ENCODE measurements at places on chromosomes 12 and 14.

DNA sequence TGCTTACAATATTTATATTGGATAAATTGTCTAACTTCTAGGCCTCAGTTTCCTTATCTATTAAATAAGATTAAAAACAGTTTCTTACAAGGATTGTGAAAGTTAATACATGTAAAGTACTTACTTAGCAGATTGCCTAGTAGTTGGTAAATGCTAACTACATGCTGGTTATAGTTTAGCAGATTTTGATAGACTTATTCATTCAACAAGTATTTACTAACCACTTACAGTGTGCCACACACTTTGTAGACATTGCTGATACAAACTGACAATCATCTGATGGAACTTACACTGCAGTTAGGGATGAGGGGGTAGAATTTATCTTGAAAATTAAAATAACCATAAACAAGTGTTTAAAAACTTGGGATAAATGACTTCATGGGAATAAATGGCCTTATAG is 50.4 kb downstream of the ARID2 start:
- DNase-seq: no peak
- no peak overlapping the region for H3K27ac ChIP-seq
- no peak overlapping the region for H3K4me3 ChIP-seq
- no peaks in the 10 kb centered on the region for H3K27me3 ChIP-seq

- no peaks in the 10 kb centered on the region for H3K36me3 ChIP-seq
- no peaks in the 10 kb centered on the region for H3K27me3 ChIP-seq
- no peak overlapping the region for H3K27ac ChIP-seq
- no peak for DNase-seq
- H3K4me1 ChIP-seq: no peaks in the 10 kb centered on the region
Measured at GRCh38 chr14:89175881-89176799, 240.9 kb downstream of the FOXN3 start.

- no peaks in the 10 kb centered on the region for H3K27me3 ChIP-seq
- no peak overlapping the region for H3K4me3 ChIP-seq
- DNase-seq: no peak
- H3K4me1 ChIP-seq: no peaks in the 10 kb centered on the region
Measured at GRCh38 chr12:73867147-73867546, 670.5 kb upstream of the ATXN7L3B start.

DNA sequence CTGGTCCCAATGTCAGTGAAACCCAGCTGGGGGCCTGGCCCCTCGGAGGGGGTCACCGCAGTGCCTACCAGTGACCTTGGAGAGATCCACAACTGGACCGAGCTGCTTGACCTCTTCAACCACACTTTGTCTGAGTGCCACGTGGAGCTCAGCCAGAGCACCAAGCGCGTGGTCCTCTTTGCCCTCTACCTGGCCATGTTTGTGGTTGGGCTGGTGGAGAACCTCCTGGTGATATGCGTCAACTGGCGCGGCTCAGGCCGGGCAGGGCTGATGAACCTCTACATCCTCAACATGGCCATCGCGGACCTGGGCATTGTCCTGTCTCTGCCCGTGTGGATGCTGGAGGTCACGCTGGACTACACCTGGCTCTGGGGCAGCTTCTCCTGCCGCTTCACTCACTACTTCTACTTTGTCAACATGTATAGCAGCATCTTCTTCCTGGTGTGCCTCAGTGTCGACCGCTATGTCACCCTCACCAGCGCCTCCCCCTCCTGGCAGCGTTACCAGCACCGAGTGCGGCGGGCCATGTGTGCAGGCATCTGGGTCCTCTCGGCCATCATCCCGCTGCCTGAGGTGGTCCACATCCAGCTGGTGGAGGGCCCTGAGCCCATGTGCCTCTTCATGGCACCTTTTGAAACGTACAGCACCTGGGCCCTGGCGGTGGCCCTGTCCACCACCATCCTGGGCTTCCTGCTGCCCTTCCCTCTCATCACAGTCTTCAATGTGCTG is 11.0 kb downstream of the ZBTB39 start:
- no peak for DNase-seq
- peaks cover 21% of the 10 kb centered on the region for H3K4me1 ChIP-seq
- H3K36me3 ChIP-seq: no peaks in the 10 kb centered on the region
- H3K27ac ChIP-seq: no peak overlapping the region

DNA sequence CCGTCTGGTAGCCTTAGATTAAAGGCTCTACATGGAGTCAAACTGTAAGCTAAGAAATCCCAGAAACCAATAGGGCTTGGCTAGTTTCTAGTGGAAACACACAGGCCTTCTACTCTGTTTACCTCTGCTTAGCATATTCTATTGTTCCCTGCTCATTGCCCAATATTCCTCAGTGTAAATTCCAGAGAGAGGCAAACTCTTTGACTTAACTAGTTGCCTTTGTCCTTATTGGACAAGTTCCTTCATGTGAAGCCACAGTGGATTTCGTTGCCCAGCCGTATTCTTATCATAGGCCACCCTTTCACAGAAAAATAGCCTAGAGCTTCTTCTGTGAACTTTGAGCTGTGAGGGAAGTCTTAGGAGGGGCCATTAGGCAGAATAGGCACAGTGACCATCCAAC is 186.1 kb downstream of the PLCZ1 start:
- no peak overlapping the region for H3K4me3 ChIP-seq
- H3K27me3 ChIP-seq: no peaks in the 10 kb centered on the region
- DNase-seq: no peak
- H3K27ac ChIP-seq: no peak overlapping the region
- no peaks in the 10 kb centered on the region for H3K4me1 ChIP-seq
- no peaks in the 10 kb centered on the region for H3K36me3 ChIP-seq

GRCh38 chr14:85380881-85381280 is 149.1 kb upstream of the FLRT2 start:
- no peak overlapping the region for H3K27ac ChIP-seq
- no peaks in the 10 kb centered on the region for H3K27me3 ChIP-seq
- no peak for DNase-seq

GRCh38 chr12:5272018-5272785 is 159.7 kb upstream of the NTF3 start:
- H3K27me3 ChIP-seq: no peaks in the 10 kb centered on the region
- no peak overlapping the region for H3K4me3 ChIP-seq
- no peak overlapping the region for H3K27ac ChIP-seq

- no peak for DNase-seq
- H3K27me3 ChIP-seq: no peaks in the 10 kb centered on the region
- H3K36me3 ChIP-seq: no peaks in the 10 kb centered on the region
- no peak overlapping the region for H3K27ac ChIP-seq
Measured at GRCh38 chr12:38155020-38155395, 161.6 kb upstream of the ALG10B start.

DNA sequence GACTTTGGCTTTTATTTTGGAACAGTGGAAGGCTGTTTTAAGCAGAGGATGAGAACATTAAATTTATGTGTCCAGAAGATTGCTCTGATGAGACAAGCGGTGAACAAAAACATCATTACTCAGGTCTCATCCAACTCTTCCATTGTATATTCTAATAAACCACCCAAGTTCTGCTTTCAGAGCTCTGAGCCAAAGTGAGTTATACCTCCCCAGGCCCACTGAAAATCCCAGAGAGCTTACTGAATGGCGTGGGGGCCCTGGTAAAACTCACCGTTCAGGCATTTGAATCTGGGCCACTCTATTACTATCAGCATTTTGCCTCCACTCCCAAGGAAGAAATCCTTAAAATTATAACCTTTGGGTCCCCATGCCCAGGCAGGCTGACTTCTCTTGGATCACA is 122.0 kb upstream of the HIF1A start:
- no peak for DNase-seq
- H3K27ac ChIP-seq: peak overlapping the region; percentile 79
- H3K27me3 ChIP-seq: no peaks in the 10 kb centered on the region
- peaks cover 43% of the 10 kb centered on the region for H3K4me1 ChIP-seq
- H3K4me3 ChIP-seq: no peak overlapping the region

GRCh38 chr12:10113075-10113474 is 14.3 kb upstream of the CLEC1A start:
- H3K36me3 ChIP-seq: no peaks in the 10 kb centered on the region
- no peak overlapping the region for H3K27ac ChIP-seq
- no peak overlapping the region for H3K4me3 ChIP-seq
- no peaks in the 10 kb centered on the region for H3K27me3 ChIP-seq
- no peaks in the 10 kb centered on the region for H3K4me1 ChIP-seq
- no peak for DNase-seq

DNA sequence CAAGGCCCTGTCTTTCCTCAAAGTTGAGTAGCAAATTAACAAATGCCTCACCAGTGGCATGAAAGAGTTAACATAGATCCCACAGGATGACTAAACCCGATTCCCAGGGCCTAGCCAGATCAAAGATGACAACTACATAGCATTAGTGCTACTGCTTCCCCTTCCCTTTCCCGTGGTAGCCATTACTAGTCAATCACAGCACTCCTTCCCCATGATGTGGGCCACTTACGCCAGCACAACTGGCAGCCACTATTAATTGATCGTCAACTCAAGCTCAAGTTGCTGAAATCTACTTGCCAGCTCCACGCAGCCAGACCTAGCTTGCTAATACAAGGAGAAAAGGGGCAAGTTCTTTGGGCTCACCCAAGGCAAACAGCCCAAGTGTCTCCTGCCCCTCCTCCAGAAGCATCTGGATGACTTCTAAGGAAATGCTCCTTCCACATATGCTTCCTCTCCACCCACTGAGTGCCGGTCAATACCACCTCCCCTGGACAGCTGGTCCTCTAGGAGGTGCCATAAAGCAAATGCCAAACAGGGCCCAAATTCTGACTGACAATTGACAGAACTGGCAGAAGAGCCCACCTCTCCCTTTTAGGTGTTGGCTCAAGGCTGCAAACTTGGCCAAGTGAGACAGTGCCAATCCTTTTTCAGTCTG is 72.6 kb downstream of the NUAK1 start:
- no peaks in the 10 kb centered on the region for H3K4me1 ChIP-seq
- H3K27me3 ChIP-seq: no peaks in the 10 kb centered on the region
- no peak overlapping the region for H3K27ac ChIP-seq
- DNase-seq: no peak
- no peak overlapping the region for H3K4me3 ChIP-seq

DNA sequence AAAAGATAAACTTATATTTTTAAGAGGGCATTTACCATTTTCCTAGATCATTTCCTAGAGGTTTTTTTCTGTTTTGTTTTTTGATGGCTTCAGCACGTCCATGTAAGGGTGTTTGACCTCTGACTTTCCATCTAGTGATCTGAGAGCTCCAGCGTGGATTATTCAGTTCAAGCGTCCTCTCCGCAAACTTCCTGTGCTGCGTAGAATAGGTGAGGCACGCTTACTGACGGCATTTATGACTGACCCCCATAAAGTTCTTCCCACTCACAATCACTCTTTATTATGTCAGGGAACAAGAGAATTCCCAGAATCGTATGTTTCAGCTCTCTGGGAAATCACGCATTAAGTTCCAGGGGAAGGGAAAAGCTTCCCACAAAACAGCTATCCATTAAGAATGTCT is 16.4 kb downstream of the CCDC92 start:
- H3K27ac ChIP-seq: no peak overlapping the region
- no peaks in the 10 kb centered on the region for H3K36me3 ChIP-seq
- no peak overlapping the region for H3K4me3 ChIP-seq
- no peaks in the 10 kb centered on the region for H3K27me3 ChIP-seq
- no peaks in the 10 kb centered on the region for H3K4me1 ChIP-seq
- DNase-seq: no peak

GRCh38 chr14:21258005-21258888 is 11.0 kb downstream of the HNRNPC start:
- no peak for DNase-seq
- no peak overlapping the region for H3K4me3 ChIP-seq
- H3K36me3 ChIP-seq: peaks cover 67% of the 10 kb centered on the region
- no peaks in the 10 kb centered on the region for H3K27me3 ChIP-seq
- H3K27ac ChIP-seq: no peak overlapping the region

DNA sequence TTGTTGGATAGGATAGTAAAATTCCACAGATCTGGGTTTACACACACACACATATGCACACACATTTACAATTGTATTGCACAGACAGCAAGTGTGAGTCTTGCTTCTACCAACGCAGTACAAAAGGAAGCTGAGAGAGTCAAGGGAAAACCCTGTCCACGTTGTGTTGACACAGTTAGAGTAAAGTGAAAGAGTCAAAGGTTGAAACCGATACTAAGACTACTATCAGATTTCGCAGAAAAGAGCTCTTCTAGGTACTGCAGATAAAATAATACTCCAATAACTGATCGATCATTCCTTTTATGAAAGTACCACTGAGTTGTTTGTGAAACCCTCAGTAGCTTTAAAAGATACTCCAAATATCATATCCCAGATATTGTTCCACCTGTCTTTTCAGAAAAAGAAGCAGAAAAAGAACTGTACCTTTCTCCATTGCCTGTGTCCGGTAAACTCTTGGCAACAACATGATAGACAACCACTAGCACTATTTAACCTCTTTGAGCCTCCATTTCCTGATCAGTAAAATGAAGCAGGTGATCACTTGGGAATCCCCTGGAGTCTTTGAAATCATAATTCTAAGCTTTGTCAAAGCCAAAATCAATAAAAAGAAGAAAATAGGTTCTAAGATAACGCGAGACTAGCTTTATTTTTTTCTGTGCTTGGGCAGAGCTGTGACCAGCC is 224.6 kb upstream of the FOXN3 start:
- no peaks in the 10 kb centered on the region for H3K4me1 ChIP-seq
- no peaks in the 10 kb centered on the region for H3K36me3 ChIP-seq
- no peak overlapping the region for H3K27ac ChIP-seq
- no peak overlapping the region for H3K4me3 ChIP-seq
- no peaks in the 10 kb centered on the region for H3K27me3 ChIP-seq

GRCh38 chr14:75301666-75302325 is 23.2 kb downstream of the FOS start:
- H3K36me3 ChIP-seq: no peaks in the 10 kb centered on the region
- peak; percentile 61 for DNase-seq
- no peaks in the 10 kb centered on the region for H3K27me3 ChIP-seq
- peaks cover 18% of the 10 kb centered on the region for H3K4me1 ChIP-seq

GRCh38 chr12:96687719-96688118 is 198.3 kb downstream of the CFAP54 start:
- no peaks in the 10 kb centered on the region for H3K4me1 ChIP-seq
- no peaks in the 10 kb centered on the region for H3K27me3 ChIP-seq
- no peak for DNase-seq
- H3K27ac ChIP-seq: no peak overlapping the region

DNA sequence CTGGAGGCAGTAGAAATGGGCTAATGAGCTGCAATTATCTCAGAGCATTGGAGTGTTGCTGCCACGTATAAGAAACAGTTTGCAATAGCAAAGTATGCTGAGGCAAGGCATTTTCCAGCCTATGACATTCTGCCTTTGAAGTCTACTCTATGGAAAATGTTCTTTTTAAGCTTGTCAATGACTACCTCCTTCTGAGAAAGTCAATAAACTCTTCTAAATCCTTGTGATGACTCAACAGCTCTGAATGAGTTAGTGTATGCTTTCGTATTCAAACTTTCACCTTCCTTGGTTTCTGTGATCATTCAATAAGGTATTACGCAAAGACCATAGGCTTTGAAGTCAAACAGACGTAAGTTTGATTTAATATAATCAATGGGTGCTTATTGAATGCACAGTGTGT is 111.2 kb downstream of the CAPZA3 start:
- H3K4me1 ChIP-seq: no peaks in the 10 kb centered on the region
- no peak overlapping the region for H3K27ac ChIP-seq
- H3K4me3 ChIP-seq: no peak overlapping the region

Data from adrenal gland (tissue), 19 donors.